ENCODE measurements at places on chromosomes 13 and 19. TPM values are rescaled to one million over a fixed set of nuclear protein-coding genes. Genes with fewer than 3 reads are reported as not detected.

Gene SLC10A2
- total RNA-seq, result not detected

Gene OBI1
- 23.3 TPM for total RNA-seq

Gene ZNF527
- 5.8 TPM for total RNA-seq

Gene IL17D
- total RNA-seq, result 4.2 TPM

Gene HCST
- total RNA-seq, result 0.47 TPM

Gene CEACAM20
- not detected for total RNA-seq

Gene PABPC3
- 0.09 TPM for total RNA-seq

Gene BBC3
- total RNA-seq, result 14.2 TPM

Gene GNG14
- not detected for total RNA-seq

Gene TRPC4
- 8.3 TPM for total RNA-seq

Data from endothelial cell of coronary artery (primary cell).